ENCODE measurements at places on chromosomes 5 and 9. TPM values are rescaled to one million over a fixed set of nuclear protein-coding genes. Genes with fewer than 3 reads are reported as not detected.

- DNase-seq = no peak
Measured at GRCh38 chr9:3989915-3990314, 310.0 kb downstream of the GLIS3 start.

DNA sequence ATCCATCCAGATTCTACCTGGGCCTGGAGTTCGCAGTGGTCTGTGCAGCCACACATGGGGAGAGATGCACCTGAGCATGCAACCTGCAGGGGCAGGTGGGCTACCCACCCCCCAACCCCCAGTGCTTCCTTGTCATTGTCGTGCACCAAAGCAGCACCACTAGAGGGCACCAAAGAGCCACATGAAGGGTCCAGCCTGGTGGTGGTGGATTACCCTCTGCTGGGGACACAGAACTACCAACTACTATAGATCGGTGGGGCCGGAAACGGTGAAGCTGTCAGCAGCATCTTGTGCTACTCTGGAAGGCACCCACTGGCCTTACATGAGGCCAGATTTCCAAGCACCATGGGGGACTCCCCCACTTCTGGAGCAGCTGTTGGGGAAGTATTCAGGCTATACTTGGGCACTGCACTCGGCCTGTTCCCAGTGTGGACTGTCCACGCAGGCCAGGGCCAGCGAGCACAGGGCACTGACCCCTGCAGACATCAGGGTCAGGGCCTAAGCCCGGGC is 60.2 kb upstream of the TBC1D2 start:
- peak; percentile 83 for DNase-seq

- no peak for DNase-seq
Measured at GRCh38 chr9:84238652-84239051, 101.9 kb downstream of the SLC28A3 start.

DNA sequence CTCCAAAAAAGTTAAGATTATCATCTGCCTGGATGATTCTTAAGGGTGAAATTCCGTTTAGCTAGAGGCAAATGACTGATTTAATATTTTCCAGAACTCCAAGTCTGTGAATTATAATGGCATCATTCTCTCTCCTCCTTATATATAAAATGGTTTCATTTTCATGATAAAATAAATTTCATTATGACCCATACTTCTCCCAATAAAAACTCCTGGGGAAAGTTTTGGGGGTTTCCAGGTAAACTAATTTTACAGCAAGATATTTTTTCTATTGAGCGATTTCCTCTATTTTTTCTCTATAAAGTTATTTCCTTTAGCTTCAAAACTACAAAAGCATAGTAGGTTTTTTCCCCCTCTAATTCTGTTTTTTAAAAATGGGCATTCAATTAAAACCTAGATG is 7.6 kb upstream of the OTULIN start:
- DNase-seq = no peak

DNA sequence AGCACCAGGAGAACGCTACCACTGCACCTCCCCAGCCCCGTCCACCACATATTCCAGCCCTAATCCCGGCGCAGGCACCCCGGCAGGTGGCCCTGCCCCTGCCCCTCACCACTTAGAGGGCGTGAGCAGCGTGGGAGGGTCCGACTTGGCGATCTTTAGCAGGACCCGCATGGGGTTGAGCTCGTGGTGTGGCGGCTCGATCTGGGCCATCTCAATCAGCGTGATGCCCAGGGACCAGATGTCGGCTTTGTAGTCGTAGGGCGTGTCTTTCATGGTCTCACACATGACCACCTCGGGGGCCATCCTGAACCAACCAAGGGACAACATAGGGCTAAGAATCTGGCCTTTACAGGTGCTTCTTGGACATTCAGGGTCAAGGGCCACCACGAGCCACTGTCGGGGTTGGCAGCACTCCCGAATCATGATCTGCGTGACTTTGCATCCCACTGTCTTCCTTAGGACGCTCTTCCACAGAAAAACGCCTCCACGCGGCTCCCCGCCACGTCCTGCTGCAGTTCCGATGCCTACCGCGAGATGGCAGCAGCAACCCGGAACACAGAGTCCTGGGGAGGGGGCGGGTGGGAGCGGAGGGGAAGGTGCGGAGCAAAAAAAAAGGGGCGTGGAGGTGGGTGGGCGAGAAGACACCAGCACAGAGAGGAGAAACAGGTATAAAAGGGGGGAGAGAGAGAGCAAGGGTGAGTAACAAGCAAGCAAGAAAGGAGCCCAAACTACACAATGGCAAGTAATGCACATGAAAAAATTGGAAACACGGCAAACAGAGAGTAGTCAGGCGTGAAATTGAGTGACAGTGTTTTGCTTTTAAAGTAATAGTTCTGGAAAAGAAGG is 81.3 kb downstream of the STK10 start:
- peak; percentile 67 for DNase-seq

DNA sequence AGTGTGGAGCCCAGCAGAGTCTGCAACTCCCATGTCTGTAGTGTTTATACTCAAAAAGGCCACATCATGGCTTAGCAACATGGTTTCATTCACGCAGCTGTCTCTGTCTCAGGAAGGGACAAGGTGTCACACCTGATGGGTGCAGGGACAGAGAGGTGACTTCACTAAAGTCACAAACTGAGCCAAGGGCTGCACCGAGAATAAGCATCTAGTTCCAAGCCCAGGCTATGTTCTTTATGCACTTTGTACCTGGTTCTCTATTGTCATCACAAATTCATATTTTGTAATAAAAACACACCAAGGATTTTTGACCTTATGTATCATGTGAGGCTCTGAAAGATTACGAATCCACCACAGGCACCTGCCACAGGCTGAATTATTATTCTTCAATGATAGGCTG is 64.9 kb upstream of the STK32A start:
- DNase-seq = no peak

- DNase-seq = no peak
Measured at GRCh38 chr5:107342371-107342770, 328.4 kb downstream of the EFNA5 start.

DNA sequence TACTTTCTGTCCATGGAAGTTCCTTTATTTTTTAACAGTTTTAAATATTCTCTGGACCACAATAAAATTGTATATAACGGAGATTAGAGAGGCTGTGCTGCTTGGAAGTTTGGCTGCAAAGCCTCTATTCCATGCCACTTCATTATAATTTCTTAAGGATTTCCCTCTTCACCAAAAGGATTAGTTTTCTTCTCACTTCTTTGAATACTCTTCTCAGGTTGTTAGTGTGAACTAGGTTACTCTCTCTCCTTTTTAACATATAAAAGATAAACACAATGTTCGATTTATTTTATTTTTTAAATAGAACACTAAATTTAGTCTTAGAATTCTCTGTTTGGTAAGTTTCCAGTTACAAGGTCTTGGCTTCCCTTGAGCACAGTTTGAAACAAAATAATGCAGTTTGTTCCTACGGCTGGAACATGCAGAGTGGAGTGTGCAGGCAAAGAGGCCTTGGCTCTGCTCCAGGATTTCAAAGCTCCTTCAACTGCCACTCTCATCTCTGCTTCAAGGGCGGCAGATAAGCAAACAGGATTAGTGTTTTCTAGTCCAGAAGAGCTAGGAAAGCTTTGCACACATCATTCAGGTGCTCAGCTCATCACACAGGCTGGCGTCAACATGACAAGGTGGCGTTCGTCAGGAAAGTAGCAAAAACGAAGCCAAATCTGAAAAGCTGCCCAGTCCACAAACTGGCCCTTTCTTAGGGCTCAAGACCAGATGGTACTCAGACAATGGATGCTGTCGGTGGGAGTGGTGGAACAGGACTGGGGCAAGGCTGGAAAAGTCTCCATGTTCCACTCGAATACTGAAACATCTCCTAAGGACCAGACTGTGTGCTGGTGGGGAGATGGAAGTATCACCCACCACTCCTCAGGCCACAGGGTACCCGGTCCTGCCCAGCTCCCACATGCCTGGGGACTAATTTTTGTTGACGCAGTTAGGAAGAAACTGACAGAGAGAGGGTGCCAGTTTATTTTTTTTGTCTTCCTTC is 286.6 kb downstream of the CRB2 start:
- DNase-seq = peak; percentile 66

DNA sequence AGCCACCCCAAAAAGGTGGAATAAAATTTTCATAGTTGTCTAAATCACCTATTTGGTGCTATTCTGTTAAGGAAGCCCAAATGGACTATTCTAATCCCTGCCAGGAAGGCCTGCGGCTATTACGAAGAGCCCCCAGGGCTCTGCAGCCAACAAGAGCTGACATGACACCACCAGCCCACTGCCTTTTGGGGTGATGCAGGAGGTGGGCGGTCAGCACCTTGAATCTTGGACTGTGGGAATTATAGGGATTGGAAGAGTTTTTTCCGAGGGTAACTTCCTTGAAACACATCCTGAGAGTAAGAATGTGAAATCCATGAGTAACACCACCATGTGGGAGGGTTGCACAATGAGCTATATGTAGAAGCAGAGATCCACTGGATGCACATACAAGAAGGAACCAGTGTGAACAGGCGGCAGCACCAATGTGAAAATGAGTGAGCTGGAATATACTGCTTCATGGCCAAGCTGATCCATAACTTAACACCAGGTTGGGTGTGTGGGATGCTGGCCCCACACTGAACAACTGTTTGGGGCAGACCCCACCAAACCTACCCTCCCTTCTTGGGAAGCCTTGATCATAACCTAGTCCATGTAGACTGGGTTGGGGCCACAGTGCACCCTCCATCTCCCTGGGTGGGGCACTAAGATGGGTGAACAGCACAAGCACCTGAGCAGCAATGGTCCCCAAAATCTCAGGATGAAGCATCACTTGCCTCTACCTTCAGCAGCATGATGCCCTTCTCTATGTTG is 239.0 kb downstream of the FSTL4 start:
- no peak for DNase-seq

SPATA31A3 gene
- total RNA-seq = not detected

ARSB gene
- total RNA-seq = 17.3 TPM

OSTF1 gene
- total RNA-seq = 39.9 TPM

Data from adrenal gland (tissue), 19 donors.